ENCODE measurements at places on chromosomes 3 and 15.
A peak's percentile ranks its signal among the peaks of the same experiment; 100 is the strongest.

DNA sequence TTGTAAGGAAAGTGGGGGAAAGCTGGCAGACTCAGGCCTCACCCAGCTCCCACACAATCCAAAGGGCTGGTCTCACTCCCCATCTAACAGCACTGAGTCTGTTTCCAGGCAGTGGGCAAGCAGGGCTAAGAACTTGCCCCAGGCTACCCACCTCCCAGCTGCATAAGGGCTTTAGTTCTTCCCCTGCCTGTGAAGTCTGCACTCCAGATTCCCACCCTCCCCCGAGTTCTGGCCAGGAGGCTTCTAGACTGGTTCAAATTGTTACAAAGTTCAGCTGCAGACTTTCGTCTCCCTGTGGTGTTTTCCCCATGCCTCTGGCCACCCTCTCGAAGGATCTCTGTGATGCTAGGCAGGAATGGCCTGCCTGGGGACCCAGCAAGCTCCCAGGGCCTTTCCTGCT is 11.2 kb downstream of the EHHADH start:
- DNase-seq, result no peak

GRCh38 chr15:29774900-29775299 is 47.4 kb downstream of the TJP1 start:
- DNase-seq, result no peak

- no peak for DNase-seq
Observed at GRCh38 chr3:152276681-152277080, 8.0 kb downstream of the MBNL1 start.

DNA sequence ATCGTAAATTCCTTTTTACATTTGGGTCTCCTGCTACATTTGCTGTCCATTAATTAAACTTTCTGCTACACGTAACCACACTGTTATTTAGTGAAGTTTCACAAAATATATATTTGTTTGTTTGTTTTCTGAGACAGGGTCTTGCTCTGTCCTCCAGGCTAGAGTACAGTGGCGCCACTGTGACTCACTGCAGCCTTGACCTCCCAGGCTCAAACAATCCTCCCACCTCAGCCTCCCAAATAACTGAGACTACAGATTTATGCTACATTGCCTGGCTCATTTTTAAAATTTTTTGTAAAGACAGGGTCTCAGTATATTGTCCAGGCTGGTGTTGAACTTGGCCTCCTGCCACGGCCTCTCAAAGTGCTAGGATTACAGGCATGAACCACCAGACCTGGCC is 20.5 kb downstream of the TOPBP1 start:
- DNase-seq, result no peak

DNA sequence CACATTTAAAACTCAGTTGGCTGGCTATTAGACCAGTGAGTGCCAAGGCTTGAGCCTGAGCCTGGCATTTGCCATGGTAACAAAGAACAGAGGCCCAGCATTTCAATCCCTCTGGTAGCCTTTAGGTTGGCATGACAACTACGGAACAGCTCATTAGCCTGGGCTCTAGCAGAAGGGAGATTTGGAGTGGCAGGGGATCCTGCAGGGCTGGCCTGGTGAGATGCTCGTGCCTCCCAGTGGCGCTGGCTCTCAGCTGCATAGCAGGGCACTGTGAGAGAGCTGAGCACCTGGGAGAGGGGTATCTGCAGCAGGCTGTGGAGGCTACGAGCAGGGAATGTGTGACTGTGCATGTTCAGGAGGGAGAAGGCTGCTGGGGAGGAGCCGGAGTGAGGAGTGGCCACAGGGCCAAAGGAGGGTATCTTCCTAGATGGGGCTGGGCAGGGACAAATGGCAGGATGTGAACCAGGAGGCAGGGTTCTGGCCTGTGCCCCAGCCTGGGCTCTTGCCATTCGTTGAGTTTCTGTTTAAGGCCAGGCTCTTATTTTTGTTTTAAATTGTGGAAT is 5.6 kb upstream of the ABTB1 start:
- DNase-seq, result no peak

DNA sequence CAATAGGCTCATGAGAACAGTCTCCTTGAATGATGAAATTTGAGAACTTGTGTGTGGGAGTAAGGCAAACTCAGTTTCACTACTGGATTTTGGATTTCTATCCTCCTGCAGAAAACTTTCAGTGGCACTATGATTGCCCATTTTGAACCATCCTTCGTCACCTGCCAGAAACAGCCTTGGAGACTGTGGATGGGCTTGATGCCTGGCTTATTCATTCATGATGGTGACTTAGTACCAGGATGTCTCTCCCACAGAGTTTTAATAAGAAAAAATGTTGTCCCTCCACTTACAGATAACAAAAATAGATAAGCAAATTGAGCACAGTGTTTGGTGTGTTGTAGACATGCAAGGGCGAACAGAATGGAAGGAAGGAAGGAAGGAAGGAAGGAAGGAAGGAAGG is 53.5 kb upstream of the CPNE4 start:
- DNase-seq, result no peak

GRCh38 chr3:63993653-63994079 is 29.6 kb downstream of the PSMD6 start:
- peak; percentile 65 for DNase-seq

DNA sequence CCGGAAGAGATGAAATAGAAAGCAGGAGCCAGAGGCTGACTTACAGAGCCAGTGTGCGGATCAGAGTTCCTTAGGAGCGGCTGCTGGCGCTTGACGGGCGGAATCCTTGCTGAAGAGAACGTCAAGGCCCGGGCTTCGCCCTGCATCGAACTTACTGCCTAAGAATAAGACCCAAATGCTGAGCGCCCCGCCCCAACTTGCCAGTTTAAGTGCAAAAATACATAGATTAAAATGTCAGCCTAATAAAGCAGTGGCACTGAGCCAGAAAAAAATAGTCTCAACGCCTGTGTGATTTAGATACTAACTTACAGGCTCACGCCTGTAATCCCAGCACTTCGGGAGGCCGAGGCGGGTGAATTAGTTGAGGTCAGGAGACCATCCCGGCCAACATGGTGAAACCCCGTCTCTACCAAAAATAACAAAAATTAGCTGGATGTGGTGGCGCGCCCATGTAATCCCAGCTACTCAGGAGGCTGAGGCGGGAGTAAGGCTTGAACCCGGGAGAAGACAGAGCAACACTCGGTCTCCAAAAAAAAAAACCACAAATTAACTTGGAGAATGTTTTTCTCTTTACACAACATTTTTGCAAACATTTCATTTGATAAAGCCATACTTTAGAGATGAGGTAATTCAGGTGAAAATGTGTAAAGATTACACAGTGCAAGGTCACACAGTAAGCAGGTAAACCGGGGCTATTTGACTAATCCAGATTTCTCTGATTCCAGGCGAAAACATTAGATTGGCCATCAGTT is 1.2 kb upstream of the UBP1 start:
- no peak for DNase-seq

- no peak for DNase-seq
Observed at GRCh38 chr3:174986685-174987084, 127.6 kb downstream of the NAALADL2 start.

DNA sequence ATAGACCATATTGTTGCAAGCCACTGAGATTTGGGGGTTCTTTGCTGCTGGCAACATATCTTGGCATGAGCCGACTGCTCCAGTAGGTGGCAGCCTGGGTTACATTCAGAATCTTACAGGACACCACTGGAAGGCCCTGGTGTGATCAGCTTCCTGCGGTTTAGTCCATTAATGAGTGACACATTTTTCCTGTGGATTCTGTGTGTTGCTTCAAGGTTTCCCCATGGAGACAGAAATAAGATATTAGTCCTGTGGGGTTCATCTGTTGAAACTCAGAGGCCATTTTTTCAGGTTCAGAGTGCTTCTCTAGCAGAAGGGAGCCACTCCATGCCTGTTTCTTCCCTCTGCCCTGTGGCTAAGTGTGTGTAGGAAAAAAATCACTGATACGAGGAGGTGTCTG is 116.2 kb downstream of the MFSD1 start:
- peak; percentile 28 for DNase-seq

- DNase-seq, result no peak
Observed at GRCh38 chr3:131540143-131540542, 37.4 kb upstream of the MRPL3 start.

DNA sequence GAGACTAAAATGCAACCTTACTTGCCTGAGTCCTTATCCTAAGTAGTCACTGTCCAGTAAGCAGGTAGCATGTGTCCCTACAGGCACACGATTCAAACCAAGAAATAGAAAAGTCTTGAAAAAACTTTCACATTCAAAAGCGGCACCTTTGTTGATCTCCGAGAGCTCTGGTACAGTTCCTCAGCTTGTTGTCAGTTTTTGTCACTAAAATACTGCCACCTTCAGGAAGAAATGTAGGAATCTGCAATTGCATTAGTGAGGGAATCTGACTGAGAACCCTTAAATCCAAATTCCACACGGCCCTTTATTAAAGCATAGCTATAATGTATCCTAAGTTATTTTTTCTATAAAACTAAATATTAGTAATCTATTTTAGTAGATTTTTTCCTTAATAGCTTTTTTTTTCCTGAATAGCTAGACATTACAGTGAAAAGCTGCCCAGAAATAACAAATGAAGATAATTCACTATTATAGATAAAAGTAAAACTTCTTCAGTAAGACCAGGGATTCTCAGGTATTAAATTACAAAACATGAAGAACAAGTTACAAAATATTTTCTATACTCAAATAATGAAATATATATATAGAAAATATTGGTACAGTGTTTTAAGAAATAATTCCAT is 44.0 kb downstream of the CCDC54 start:
- peak; percentile 52 for DNase-seq

- peak; percentile 2 for DNase-seq
Observed at GRCh38 chr3:121834157-121834670, 646 bp downstream of the IQCB1 start.

GRCh38 chr3:40461161-40461560 is 4.0 kb downstream of the RPL14 start:
- no peak for DNase-seq

- DNase-seq, result no peak
Observed at GRCh38 chr3:183370391-183370790, 58.0 kb downstream of the MCF2L2 start.

- no peak for DNase-seq
Observed at GRCh38 chr3:48655606-48656005, 7.1 kb downstream of the CELSR3 start.

- no peak for DNase-seq
Observed at GRCh38 chr3:36678216-36679013, 85.9 kb downstream of the DCLK3 start.

- DNase-seq, result no peak
Observed at GRCh38 chr3:49098429-49098828, 4.6 kb upstream of the QRICH1 start.

DNA sequence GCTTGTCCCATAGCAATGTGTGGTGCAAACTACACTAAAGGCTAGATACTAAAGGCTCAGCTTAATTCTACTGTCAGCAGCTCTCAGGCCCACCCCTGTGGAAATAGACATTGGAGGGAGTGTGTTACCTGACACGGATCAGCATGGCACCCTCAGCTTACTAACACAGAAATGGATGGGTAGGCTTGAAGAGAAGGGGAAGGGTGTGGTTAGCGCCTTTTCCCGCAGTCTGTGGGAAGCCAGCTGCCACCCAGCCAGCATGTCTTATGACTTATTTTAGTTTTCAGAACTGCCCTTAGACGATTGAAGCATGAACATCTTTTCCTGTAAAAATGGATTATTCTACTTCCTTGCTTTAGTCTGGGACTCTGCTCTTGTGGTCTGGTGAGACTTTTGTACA is 25.8 kb upstream of the ADPGK start:
- no peak for DNase-seq

GRCh38 chr3:141660614-141660947 is 77.5 kb upstream of the RNF7 start:
- DNase-seq, result no peak

DNA sequence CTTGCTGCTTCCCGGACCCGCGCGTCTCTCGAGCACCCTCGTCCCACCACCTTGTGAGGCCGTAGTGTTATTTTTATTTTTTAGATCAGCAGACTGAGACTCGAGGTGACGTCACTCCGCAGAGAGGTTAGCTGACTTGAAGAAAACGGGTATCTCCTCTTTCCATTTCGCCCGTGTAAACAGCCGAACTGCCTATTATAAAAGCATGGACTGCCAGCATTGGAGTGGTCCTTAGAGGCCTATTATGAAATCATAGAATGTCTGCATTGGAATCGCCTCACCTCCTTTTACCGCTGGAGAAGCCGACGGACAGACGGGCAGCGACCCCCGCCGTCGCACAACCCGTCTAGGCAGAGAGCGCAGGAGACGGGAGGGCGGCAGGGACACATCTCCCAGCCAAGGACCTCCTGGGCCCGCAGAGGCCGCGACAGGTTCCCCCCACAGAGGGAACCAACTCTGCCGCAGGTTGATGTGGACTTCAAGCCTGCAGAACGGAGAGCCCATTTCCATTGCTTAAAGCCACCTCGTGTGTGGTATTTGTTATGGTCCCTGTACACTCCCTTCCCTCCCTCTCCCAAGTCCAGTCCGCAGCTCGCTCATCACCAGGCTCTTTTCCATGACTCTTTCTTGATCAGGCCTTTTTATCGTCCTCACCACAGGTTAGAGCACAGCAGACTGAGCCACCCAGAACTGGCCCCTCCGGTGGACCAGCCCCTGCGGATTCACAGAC is 540 bp upstream of the PPP1R2 start:
- no peak for DNase-seq

GRCh38 chr15:51874751-51875644 is 45.5 kb downstream of the TMOD3 start:
- DNase-seq, result no peak

- DNase-seq, result no peak
Observed at GRCh38 chr3:114669614-114670013, 375.8 kb downstream of the TIGIT start.

GRCh38 chr3:14460342-14461005 is 58.1 kb downstream of the SLC6A6 start:
- DNase-seq, result no peak

DNA sequence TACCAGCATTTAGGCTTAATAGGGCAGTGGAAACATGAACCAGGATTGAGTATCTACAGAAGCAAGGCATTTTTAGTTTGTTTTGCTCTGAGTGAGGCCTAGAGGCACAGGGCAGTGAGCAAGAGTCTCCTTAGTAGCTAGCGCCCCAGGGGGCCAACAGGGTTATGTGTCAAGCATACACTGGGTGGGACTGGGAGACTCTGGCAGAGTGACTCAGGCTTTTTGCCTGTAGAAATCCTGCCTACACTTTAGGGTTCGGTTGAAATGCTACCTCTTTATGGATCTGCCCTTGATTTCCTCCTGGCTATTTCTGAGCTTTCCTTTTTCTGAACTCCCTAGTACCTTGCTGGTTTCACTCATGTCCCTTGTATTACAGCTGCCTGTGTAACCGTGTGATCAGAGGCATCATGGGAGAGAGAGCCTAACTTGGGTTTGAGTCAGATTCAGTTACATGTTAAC is 72.2 kb downstream of the TOP2B start:
- no peak for DNase-seq

- DNase-seq, result no peak
Observed at GRCh38 chr15:70259028-70259424, 161.3 kb upstream of the TLE3 start.

GRCh38 chr3:115385774-115386730 is 237.3 kb upstream of the GAP43 start:
- DNase-seq, result no peak

- no peak for DNase-seq
Observed at GRCh38 chr15:78415284-78415683, 22.7 kb upstream of the IREB2 start.

Measured in GM20000 (cell line).